ENCODE measurements at places on chromosomes 16 and 17.

GRCh38 chr16:13120557-13120956 lies 219.2 kb downstream of the SHISA9 start:
- DNase-seq, result no peak

DNA sequence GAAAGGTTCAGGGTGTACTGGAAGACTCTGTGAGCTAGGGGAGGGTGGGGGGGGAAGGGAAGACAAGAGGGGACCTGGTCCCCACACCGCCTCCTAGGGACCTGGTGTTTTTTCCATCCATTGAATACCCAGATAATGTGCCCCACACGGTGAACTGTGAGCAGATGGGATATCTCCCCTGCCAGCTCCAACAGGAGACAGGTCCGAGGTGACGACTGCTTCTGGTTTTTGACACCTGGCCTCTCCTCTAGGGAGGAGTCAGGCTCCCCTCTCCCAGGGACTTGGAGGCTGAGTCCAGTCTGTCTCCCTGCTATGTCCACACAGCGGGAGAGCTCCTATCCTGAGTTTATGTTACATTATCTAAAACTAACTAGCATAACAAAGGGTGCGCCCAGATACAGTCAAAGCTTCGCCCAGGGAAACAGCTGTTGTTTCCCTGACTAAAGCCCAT lies 1.8 kb downstream of the MARVELD3 start:
- DNase-seq, result no peak

GRCh38 chr17:80689129-80689619 lies 144.5 kb downstream of the RPTOR start:
- no peak for DNase-seq

DNA sequence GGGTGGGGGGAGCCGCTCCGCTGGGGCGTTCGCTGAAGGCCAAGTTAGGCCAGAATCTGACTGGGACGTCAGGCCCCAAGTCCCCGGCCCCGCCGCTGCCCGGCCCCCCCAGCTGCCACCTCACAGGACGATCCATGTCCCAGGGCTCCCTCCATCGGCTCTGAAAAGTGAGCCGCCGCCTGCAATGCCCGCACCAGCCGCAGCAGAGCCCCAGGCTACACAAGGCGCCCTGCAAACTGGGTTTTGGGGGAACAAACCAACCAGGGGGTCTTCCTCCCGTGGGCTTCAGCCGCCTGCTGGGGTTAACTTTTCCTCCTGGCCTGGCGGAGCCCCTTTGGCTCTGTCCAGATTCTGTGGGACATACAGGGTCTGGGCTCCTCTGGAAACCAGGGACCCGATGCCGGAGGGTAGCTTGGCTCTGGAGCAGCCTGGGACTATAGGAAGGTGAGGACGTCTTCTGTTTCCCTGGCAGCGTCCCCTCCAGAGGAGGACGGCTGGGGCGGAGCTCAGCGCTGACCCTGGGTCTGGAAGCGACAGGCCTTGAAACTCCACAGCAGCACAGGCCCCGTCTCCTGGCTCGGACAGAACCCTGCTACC lies 835 bp downstream of the NME4 start:
- DNase-seq, result no peak

GRCh38 chr17:45677770-45678169 lies 106.3 kb upstream of the CRHR1 start:
- DNase-seq, result no peak

DNA sequence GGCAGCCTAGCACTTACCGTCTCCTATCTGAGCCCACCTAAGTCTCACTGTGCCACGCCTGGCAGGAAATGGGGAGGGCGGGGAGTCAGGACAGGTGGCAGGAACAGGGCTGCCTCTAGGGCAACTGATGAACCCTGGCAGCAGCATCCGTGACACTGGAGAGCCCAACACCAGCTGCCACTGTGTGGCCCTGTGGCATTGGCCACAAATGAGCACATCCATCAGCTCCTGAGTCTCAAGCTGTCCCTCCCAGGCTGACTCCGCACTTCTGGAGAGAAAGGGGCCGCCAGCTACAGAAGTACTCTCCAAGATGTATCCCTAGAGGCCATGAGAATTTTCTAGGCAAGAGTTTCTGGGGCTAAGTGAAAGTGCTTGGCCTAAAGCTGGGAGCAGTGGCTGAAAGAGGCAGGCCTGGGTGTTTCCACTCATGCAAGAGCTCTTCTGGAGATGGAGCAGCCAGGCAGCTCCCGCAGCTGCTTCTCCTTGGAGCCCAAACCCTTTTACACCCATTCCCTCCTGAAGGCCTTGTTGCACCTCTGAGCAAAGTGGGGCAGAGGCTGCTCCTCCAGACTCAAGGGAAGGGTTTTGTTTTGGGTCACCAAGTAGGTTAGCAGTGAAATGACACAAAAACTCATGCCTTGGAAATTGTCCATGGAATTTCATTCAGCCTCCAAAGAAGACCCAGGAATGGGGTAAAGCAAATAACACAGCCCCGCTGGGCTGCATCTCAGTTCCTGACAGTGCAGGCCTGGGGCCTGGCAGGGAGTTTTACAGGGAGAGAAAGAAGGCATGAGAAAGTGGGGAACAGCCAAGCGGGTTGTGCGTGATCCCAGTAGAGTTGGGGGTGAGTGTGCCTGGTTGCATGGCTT lies 25.8 kb downstream of the PEMT start:
- no peak for DNase-seq

DNA sequence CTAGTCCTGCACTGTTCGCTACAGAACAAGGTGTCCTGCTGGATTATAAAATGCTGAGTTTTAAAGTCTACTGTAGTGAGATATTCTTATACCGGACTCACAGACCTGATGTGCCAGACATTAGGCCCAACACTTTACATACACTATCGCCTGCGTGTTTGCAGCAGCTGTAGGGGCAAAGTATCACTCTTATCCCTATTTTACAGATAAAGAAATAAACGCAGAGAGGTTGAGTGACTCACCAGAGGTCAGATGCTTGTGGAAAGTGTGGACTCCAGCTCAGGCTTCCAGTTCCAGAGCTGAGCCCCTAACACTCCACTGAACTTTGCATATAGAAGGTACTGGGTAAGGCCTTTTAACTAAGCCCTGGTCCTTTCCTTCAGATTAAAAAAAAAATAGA lies 47.4 kb downstream of the PLXDC1 start:
- DNase-seq, result no peak

- DNase-seq, result no peak
Observed at GRCh38 chr16:5977329-5977728, 879.7 kb upstream of the EEF2KMT start.

GRCh38 chr17:54784305-54784704 lies 116.3 kb upstream of the TOM1L1 start:
- DNase-seq, result no peak

GRCh38 chr17:8831234-8831849 lies 32.2 kb upstream of the MFSD6L start:
- no peak for DNase-seq

GRCh38 chr16:6297666-6298410 lies 1034.8 kb upstream of the RBFOX1 start:
- DNase-seq, result no peak

DNA sequence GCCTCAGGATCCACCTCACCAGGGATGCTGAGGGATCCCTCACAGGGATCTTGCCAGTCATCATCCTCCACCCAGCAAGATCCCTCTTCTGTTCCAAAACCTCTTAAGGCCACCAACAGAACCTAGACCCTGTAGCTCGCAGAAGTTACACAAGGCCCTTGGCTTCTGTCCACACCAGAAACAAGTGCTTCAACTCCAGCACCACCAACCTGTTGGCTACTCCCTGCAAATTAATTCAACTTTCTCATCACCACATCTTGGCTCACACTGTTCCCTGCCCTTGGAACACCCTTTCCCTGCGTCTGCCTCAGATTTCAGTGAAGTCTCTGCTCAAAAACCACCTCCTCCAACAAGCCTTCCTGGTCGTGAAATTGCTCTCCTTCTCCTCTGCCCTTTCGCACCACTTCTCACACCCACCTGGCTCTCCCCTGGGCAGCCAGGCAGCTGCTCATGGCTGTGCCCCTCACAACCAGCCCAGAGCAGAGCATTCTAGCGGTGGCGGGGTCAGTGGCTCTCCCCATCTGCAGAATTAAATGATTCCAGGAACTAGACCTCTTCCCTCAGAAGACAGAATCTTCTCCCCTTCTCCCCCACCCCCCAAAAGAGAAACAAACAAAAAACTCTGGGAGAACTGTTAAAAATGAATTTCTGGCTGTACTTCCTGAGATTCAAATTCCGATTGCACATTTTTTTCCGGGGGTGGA lies 1.8 kb downstream of the PLLP start:
- DNase-seq, result no peak

GRCh38 chr17:74272731-74273201 lies 1.3 kb upstream of the DNAI2 start:
- DNase-seq, result no peak

DNA sequence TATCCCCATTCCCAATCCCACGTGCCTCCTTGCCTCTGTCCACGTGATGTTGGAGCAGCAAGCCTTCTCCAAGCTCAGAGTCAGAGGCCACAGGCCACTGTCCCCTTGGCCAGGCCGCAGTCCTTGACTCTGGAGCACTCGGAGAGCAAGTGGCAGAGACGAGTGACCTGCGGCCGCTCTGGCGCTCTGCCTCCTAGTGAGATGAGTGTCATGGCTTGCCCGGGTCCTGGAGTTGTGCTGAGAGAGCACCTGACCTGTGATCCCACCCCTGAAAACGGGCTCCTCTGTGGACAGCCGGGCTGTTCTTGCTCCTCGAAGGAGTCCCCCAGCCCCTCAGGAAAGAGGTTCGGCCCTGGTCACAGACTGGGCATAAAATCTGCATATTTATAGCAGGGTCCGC lies 10.0 kb upstream of the FASN start:
- DNase-seq, result no peak

DNA sequence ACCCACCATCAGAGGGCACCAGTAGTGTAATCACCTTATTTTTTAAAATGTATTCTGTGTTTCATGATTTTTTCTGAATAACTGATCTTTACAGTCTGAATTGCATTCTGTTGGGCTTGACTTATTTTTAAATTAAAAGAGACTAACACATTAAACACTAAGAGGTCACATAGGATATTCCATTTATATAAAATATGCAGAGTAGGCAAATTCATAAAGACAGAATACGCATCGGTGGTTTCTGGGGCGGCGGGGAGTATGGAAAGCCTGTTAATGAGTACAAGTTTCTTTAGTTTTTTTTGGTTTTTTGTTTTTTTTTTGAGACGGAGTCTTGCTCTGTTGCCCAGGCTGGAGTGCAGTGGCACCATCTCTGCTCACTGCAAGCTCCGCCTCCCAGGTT lies 366.3 kb downstream of the WWOX start:
- DNase-seq, result no peak

- DNase-seq, result no peak
Observed at GRCh38 chr17:52124993-52125392, 33.5 kb downstream of the CA10 start.

DNA sequence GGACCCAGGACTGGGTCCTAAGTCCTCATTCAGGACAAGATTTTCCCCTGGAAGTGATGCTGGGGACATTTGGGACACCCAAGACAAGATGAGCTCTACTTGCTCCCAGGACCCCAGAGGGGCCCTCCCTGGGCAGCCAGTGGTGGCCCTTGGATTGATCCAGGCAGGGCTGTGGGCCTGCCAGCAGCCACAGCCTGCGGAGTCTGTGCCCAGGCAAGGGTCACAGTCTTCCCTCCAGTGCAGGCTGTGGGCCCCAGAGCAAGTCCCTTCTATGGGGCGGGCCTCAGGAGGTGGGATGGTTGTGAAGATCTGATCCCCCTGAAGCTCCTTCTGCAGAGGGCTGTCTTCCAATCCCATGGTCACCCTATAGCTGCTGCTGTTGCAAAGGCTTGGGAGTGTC lies 12.6 kb downstream of the CA7 start:
- no peak for DNase-seq

DNA sequence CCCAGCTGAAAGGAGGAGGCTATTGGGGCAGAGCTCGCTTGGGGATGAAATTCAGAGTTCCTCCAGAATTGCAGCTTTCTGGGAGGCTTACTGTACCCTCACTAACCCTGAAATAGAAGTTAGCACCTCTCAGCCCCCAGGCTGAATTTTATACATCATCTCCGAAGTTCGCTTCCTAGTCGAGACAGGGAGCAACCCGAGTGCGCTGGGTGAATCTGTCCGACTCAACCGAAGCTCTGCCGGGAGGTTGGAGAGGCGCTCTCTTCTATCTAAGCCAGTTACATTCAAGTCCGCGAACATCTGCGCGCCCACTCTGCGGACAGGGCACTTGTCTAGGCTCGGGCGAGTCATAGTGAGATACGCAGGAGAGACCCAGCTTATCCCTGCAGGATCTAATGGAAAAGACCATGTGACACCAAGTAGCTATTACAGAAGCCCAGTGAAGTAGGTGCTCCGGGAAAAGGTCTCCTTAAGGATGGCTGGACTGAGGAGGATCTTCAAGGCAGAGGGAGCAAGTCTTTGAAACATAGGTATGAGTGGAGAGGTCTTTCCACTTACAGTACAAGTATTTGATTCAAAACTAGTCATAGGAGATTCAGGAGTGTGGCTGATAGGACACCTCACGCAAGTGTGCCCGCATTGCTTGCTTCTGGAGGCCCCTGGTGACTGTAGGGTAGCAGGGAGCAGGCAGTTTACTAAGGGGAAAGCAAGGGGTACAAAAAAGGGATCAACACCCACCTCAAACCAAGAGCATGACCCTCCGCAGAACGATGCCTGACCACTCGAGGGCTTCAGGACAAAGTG lies 646 bp upstream of the HES7 start:
- DNase-seq, result no peak

- DNase-seq, result no peak
Observed at GRCh38 chr16:75745242-75745641, 19.0 kb upstream of the CPHXL start.

DNA sequence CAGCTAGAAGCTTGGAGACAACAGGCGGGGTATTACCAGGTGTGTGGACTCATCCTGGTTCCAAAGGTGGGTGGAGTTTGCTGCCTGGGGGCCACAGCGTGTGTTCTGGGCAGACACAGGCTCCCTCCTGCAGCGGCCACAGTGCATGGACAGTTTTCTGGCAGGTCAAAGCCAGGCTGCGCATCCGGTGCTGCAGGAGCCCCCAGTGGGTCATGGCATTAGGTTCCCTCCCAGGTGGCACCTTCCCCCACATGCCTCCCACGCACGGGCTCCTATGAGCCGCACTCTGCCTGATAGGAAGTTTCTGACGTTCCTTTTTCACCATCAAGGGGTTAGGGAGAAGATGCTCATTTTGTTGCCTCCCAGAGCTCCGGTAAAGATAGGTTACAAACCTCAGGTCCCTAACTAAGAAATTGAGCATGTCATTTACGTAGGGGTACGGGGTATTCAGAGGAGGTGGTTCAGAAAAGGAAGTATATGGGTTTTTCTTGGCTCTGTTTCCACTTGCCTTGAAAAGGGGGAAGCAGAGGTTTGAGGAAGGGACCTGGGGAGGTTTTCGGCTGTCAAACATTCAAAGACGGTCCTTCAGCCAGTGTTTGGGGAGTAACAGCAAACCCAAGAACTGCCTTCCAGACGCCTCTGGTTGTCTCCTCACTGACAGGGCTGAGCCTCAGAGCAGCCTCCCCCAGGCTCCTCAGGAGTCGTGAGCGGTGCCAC lies 32.7 kb upstream of the NAT9 start:
- no peak for DNase-seq

DNA sequence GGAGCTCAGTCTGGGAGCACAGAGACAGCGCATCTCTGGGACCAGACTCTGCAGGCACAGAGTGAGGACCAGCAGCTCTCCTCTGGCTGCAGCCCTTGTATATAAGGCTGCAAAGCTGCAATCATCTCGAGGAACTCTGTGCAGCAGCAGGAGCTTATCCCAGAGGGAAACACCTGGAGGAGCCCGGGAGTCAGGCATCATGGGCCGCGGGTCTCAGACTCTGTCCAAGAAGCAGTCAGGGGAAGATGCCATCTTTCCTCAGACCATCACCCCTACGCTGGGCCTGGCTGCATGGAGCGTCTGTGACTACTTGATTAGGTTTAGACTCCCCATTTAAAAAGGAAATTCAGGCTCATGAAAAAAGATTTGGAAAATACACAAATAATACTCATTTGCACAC lies 122.0 kb downstream of the IRF8 start:
- DNase-seq, result no peak
